ENCODE measurements at places on chromosomes 13 and 19. TPM values are rescaled to one million over a fixed set of nuclear protein-coding genes. Genes with fewer than 3 reads are reported as not detected.

GRCh38 chr13:48492470-48493065 lies 40.3 kb downstream of the RCBTB2 start:
- no peak for DNase-seq

GRCh38 chr19:20787786-20788185 lies 11.7 kb downstream of the ZNF66 start:
- DNase-seq, result no peak

DNA sequence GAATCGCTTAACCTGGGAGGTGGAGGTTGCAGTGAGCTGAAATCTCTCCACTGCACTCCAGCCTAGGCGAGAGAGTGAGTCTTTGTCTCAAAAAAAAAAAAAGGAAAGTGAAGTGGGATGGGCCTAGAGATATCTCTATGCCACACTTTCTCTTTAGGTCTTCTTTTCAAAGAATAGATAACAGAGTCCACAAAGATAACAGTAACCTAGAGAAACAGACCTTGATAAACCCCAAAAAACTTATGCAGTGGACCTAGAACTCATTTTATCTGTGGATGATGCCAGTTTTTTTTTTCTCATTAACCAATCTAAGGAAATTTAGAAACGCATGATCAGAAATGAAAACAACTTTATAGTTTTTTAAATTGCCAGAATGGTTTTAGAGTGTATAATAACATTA lies 227.4 kb downstream of the LHFPL6 start:
- DNase-seq, result no peak

- no peak for DNase-seq
Measured at GRCh38 chr13:30666113-30666512, 48.4 kb downstream of the USPL1 start.

ZNF285 gene
- 5.0 TPM for total RNA-seq
